ENCODE measurements at places on chromosomes 2 and 18. TPM values are rescaled to one million over a fixed set of nuclear protein-coding genes. Genes with fewer than 3 reads are reported as not detected.

DNA sequence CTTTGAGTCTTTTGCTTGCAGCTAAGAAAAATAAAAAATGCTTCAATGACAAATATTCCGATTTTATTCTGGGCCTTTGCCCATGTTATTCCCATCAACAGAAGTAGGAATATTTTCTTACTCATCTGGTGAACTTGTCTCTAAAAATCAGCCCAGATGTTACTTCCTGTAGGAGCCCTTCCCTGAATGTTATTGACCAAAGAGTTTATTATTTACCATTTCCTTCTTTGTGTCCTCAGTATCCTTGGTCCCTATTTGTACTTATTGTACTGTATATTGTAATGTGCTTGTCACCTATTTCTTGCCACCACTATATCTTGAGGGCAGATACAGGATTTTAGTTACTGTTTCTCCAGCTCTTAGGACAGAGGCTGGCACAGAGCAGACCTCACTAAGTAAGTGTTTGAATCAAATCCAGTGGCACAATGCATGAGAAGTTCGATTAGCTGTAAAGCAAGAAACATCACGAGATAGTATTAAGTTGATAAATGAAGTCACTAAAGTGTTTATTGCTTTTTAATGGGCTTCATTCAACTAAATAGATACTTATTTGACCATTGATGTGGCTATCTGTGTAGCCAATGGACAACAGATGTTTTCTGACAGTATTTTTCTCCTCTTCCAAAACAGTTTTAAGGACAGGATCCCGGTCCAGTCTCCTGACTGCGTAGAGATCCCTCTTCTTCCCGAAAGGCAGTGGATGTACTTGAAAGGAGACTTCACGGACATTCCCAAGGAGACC, 109.1 kb downstream of the DDX1 start:
- DNase-seq, result no peak
- H3K4me3 ChIP-seq, result no peak overlapping the region
- H3K4me1 ChIP-seq, result no peaks in the 10 kb centered on the region
- no peak overlapping the region for H3K27ac ChIP-seq
- H3K27me3 ChIP-seq, result no peaks in the 10 kb centered on the region

GRCh38 chr2:227566012-227566411, 32.7 kb upstream of the SCYGR2 start:
- peak; percentile 31 for DNase-seq
- peaks cover 12% of the 10 kb centered on the region for H3K4me1 ChIP-seq
- no peaks in the 10 kb centered on the region for H3K27me3 ChIP-seq
- H3K27ac ChIP-seq, result no peak overlapping the region

DNA sequence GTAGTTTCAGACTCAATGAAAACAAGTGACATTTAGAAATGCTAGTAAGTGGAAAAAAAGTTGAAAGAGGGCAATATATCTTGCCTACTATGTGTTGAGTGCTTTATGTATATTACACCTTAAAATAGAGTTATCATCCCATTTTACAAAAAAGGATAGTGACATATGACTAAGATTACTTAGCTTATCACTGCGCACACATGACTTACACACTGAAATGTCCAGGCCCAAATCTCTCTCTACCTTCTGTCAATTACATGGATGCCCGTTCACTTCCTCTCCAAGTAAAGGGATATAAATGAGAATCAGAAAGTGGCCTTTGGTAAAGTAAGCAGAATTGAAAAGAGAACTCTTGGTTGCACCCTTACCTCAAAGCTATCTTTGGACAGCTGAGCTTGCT, 3.6 kb upstream of the PARD3B start:
- peaks cover 34% of the 10 kb centered on the region for H3K27me3 ChIP-seq
- no peaks in the 10 kb centered on the region for H3K36me3 ChIP-seq
- no peak overlapping the region for H3K27ac ChIP-seq
- H3K4me1 ChIP-seq, result peaks cover 22% of the 10 kb centered on the region

DNA sequence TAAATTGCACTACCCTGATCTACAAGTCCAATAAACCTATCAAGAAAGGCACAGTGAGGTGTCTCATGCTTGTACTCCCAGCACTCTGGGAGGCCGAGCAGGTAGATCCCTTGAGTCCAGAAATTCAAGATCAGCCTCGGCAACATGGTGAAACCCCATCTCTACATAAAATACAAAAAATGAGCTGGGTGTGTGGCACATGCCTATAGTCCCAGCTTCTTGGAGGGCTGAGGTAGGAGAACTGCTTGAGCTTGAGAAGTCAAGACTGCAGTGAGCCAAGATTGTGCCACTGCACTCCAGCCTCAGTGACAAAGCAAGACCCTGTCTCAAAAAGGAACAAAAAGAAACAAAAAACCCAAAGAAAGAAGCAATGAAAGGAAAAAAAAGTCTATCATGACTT, 58.9 kb downstream of the ROCK2 start:
- H3K4me1 ChIP-seq, result no peaks in the 10 kb centered on the region
- no peaks in the 10 kb centered on the region for H3K27me3 ChIP-seq
- H3K36me3 ChIP-seq, result peaks cover 4% of the 10 kb centered on the region
- H3K4me3 ChIP-seq, result no peak overlapping the region
- no peak for DNase-seq

- no peaks in the 10 kb centered on the region for H3K36me3 ChIP-seq
- H3K27ac ChIP-seq, result no peak overlapping the region
- no peak overlapping the region for H3K4me3 ChIP-seq
- no peaks in the 10 kb centered on the region for H3K27me3 ChIP-seq
- peaks cover 7% of the 10 kb centered on the region for H3K4me1 ChIP-seq
Observed at GRCh38 chr2:129872446-129872845, 107.0 kb upstream of the RAB6C start.

- no peaks in the 10 kb centered on the region for H3K36me3 ChIP-seq
- H3K27ac ChIP-seq, result no peak overlapping the region
- no peak overlapping the region for H3K4me3 ChIP-seq
- H3K4me1 ChIP-seq, result peaks cover 6% of the 10 kb centered on the region
- no peak for DNase-seq
Observed at GRCh38 chr2:117514371-117514770, 300.1 kb upstream of the DDX18 start.

Gene ORC2
- total RNA-seq, result 42.0 TPM

Data from GM23338 (cell line).